ENCODE measurements at places on chromosomes 3 and 15.
A peak's percentile ranks its signal among the peaks of the same experiment; 100 is the strongest.

GRCh38 chr3:10600296-10600714, 94.9 kb upstream of the ATP2B2 start:
- DNase-seq = peak; percentile 80

- no peak for DNase-seq
These were observed 90.6 kb downstream of the POLR2M start for GRCh38 chr15:57797110-57797509.

DNA sequence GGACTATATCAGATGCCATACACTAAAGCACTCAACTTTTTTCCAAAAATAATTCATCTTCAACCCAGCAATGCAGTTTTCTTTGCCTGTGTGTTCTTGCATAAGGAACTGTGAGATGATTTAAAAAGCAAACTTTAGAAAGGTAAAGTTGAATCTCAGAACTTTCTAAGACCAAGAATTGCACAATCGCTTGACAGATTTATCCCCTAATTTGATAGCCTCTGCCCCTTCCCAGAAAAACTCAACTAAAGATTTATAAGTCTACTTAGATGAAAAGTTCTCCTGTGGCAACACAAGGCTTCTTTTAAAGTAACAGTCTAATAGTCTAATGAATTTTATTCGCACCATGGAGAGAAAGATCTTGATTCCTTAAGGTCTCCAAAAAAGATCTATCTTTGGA, 259.3 kb downstream of the MAGI1 start:
- DNase-seq = no peak

DNA sequence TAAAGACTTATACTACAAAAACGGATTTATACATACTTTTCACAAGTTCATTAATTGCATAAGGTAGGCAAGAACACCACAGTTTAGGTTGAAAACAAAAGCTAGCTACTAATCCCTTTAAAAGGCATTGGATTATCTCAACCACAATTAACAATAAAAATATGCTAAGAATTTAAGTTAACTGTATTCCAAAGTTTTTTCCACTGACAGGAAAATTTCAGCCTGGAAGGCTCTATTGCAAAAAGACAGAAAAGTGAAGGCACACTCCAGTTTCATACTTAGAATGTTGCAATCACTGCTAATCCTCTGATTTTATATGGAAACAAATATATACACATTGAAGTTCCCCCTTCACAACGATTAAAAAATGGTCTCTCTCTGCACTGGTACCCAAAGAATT, 71.5 kb downstream of the TJP1 start:
- no peak for DNase-seq

- DNase-seq = no peak
These were observed 59.2 kb downstream of the OXSM start for GRCh38 chr3:25849091-25849490.

GRCh38 chr15:84604826-84605553, 4.2 kb downstream of the ZSCAN2 start:
- no peak for DNase-seq

DNA sequence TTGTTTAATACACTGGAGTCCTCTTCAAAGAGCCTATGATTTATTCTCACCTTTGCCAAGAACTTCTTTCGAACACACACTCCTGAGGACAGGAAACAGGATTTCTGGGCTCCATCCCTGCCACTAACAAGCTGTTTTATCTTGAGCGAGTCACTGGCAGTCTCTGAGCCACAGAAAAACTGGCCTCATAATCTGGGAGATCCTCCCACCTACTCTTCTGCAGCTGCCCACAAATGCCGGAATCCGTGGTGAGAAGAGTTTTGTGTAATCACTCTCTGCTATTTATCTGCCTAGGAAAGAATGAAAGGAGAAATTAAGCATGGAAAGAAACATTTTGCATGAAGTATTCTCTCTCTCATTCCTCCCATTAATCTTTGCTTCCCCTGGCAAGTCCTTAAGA, 172.0 kb upstream of the TRIM42 start:
- DNase-seq = no peak

DNA sequence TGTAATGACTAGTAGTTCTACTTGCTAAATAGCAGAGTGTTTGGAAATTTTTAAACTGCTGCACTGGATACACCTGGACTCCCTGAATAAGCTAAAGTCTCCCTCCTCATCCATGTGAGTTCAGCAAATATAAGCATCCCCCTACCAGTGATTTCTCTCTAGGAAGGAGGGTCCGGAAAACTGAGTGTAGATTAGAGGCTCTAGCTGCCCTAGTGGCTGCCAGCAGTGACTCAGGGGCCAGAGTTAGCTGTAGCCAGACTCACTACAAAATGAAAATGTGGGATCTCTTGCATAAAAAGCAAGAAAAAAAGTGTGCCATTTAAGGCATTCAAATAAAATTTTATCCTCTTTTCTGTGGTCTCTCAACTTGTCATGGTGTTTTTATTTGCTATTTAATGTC, 485.0 kb upstream of the ATP11B start:
- DNase-seq = peak; percentile 45

GRCh38 chr3:39127908-39128304, 20.4 kb downstream of the TTC21A start:
- no peak for DNase-seq

DNA sequence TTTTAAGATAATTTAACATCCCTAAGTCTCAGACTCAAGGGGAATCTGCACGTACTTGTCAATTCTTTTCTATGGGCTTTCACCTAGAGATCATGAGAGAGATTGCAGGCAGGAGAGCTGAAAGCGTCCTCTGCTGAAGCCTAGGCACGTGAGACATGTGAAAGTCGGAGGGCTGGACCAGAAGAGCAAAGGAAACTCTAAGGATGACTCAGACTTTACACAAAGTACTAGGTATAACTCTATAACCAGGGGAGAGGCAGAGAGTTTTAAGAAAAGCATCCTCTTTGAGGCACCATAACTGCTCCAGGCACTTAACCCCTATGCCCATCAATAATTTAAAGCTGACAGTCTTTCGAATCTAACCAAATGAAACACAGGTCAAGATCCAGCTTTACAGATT, 436.6 kb downstream of the VGLL3 start:
- no peak for DNase-seq

- no peak for DNase-seq
These were observed 31.3 kb downstream of the MGA start for GRCh38 chr15:41691471-41691870.

- peak; percentile 91 for DNase-seq
These were observed 7.8 kb downstream of the EIF1B start for GRCh38 chr3:40317061-40317855.

DNA sequence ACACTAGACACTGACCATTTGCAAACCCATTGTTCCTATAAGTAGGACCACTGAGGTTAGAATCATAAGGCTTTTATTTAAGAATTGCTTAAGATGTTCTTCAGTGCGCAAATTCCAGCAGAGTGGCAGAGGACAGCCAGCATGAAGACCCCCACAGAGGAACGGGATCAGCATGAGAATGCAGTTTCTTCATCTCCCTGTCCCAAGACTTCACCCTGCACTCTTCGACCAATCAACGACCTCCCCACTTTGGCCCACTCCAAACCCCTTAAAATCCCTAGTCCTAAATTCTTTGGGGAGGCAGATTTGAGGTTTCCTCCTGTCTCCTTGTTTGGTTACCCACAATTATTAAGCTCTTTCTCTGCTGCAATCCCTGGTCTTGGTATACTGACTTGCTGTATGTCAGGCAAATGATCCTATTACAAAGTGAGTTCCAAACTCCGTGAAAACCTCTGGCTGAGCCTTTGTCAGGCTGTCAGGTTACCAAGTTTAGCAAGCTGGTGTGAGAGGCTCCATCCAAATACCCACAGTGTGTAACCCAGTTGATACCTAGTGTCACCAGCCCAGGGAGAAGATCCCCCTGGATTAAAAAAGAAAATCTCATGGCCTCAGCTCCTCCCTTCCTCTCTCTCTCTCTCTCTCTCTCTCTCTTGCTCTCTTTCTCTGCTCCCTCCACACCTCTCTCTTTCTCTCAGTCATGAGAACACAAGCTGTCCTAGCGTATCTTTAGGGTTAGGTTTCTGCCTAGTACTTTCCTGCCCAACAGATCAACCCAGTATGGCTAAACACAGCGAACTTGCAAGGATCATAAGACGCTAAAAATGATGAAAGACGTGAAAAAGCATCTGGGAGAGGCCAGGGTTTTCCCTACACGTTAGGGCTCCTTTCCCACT, 15.8 kb upstream of the RBSN start:
- no peak for DNase-seq

GRCh38 chr15:89781891-89782618, 5.9 kb downstream of the MESP2 start:
- no peak for DNase-seq

DNA sequence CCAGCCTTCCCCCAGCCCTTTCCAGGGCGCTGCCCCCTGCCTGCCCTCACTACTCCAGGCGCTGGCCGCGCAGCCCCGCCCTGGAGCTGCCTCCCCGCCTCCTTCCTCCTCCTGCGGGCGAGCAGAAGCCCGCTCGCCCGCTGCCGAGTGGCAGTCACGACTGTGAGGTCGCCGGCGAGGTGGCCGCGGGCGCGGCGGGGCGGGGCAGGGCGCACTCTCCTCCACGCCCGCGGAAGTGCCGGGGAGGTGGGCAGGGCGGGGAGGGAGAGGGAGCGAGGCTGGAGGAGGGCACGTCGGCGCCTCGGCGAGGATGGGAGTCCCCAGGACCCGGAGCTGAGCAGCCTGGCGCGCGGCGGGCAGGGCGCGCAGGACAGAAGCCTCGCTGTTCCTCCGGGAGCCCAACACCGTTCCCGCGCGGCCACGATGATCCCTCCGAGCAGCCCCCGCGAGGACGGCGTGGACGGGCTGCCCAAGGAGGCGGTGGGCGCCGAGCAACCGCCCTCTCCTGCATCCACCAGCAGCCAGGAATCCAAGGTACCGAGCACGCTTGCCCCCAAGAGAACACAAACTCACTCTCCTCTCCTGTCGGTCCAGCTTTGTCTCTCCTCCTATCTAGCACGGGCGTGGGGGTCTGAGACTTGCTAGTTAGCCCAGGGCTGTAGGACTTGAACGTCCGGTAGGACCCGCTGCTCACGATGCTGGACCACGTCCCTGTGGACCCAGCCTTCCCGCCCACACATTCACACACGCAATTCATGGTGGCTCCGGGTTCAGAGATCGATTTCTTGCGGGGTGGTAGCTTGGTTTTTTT, at the start of gene STAC:
Gene STAC, plus strand, starts transcription at position 284 of the 811 bp plus-strand sequence. Its CDS starts 140 bp downstream, at position 424.
- no peak for DNase-seq

DNA sequence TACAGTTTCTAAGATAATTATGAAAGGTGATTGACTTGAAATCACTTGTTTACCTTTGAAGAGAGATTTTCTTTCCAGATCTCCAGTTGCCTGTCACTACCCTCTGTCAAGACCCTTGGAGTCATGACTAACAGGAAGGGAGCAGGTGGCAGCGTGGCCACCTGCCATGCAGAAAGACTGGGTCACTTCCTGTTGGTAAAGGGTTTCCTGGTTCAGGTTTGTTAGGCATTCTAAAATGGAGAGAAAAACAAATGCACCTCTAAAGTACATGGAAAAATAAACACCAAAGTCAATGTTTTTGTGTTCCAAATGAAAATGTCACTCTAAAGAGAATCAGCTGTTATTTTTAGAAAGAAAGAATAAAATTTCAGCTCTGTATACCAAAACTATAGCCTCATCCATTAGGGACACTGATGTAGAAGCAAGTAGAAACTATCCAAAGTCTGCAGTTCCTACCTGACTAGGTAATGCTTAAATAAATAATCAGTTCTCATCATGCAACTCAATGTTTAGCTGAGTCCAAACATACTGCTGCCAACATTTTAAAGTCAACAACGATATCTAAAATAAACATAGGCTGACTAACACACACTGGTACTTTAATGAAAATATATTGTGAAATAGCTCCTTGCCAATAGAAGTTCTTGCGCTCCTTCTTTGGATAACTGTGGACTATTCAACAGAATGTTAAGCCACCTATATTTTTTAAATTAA, 23.9 kb upstream of the TM4SF1 start:
- no peak for DNase-seq

DNA sequence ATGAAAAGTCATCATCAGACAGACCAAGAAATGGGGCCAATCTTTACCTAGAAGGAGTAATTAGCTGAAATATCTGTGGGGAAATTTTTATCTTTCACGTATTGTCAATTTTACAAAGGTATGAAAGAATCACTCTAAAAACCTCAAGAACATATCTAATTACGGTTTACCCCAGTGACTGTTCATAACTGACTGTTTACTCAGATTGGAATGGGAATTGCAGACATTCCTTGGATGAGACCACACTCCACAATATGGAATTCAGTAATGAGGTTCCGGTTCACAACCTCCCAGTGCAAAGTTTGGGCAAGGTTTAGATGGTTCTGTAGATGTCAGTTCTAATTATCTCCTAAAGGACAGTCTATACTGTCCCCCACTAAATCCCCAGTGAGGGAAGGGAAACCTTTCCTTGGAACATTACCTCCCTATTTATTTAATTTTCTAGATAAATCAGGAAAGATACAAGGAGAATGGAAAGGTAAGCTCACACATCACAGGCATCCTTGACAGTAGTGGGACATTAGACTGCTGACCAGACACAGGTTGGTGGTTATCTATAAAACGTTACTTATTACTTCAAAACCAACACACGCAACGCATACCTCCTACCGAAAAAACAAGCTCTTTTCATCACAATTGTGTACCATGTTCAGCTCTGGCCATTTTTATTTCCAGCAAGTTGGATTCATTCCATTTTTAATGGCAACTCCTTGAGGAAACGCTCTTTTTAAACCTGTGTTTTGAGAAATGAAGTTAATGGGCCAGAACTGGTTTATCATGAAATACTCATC, 129.9 kb downstream of the RORA start:
- peak; percentile 35 for DNase-seq

DNA sequence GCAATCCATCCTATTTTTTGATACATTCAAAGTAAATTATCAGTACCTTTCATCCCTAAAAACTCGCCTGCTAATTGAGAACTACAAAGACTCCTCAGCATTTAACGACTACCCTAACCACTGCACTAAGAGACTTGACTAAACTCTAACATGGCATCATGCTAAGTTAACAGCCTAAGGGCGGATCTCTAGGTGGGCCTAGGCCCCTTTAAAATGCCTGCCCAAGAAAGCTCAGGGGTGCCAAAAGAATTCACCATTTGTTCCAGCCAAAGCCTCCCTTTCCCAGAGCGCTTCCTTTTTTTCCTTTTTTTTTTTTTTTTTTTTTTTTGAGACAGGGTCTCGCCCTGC, 568 bp upstream of the NEK4 start:
- no peak for DNase-seq

DNA sequence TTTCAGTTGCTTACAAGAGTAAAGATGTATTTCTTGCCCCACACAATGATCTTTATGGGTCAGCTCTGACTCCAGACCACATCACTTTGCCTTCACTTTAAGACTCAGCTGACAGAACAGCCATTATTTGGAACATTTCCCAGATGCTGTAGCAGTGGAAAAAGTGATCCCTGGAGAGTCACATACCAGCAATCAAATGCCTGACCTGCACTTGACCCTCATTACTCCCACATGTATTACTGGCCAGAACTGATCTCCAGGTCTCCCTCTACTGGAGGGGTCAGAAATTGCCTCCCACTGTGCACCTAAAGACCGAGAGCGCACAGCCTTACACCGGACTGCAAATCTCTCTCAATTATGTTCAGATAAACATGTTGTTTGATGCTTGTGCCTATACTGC, 88.6 kb upstream of the ZNF385D start:
- no peak for DNase-seq
